COR-L47 (cell line): ENCODE measurements at places on chromosomes 16 and 17.

DNA sequence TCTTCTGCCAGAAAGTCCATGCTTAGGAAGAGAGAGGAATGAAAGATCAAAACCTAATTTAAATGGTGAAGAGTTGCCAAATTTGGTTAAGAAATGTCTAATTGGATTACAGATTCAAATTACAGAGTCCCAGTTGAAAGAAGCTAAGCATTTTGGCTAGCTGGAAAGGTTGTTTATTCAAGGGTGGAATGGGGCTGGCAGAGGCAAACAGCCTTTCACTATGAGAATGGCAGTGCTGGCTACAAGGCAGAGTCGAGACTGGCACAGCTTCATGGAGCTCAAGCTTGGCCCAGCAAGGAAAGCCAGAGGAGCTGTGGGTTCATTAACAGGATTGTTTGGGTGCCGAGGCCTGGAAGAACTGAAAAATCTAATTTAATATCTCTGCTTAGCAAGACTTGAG lies 13.6 kb downstream of the MAP3K3 start:
- no peak for DNase-seq

- DNase-seq = no peak
Observed at GRCh38 chr17:28407974-28408306, 1.9 kb upstream of the SLC46A1 start.

DNA sequence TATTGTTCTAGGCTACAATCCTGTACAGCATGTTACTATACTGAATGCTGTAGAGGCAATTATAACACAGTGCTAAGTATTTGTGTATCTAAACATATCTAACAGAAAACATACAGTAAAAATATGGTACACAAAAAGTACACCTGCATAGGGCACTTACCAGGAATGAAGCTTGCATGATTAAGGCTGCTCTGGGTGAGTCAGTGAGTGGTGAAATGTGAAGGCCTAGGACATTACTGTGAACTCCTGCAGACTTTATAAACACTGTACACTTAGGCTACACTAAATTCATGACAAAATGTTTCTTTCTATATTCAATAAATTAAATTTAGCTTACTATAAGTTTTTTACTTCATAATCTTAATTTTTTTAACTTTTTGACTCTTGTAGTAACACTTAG lies 37.1 kb downstream of the AMFR start:
- no peak for DNase-seq

DNA sequence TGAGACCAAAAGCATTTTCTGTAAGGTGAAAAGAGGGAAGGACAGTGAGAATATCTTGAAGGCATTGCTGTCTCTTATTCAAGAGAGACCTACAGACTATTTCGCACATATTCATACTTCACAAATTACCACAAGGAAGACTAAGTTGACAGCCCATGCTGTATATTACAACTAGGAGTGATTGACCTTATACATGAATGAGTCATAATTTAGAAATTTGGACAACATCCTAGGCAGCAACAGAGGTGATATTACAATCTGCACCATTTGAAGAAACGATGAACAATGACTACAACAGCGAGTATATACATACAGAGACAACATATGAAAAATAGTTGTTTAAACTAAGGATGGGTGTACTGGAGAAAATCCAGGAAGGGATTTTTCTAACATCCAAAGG lies 971.7 kb downstream of the CDH11 start:
- no peak for DNase-seq

DNA sequence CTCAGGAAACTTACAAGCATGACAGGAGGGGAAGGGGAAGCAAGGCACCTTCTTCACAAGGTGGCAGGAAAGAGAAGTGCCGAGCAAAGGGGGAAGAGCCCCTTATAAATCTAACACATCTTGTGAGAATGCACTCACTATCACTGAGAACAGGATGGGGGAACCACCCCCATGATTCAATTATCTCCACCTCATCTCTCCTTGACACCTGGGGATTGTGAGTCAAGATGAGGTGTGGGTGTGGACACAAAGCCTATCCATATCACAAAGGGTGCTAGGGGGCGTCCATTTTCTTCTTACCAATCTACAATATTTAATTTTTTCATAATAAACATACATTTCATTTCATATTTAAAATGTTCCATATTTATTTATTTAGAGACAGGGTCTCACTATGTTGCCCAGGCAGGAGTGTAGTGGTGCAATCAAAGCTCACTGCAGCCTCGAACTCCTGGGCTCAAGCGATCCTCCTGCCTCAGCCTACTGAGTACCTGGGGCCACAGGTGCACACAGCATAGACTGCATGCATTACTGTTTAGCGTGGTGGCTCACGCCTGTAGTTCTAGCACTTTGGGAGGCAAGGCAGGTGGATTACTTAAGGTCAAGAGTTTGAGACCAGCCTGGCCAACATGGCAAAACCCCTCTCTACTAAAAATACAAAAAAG lies 26.5 kb upstream of the FAAP100 start:
- no peak for DNase-seq

DNA sequence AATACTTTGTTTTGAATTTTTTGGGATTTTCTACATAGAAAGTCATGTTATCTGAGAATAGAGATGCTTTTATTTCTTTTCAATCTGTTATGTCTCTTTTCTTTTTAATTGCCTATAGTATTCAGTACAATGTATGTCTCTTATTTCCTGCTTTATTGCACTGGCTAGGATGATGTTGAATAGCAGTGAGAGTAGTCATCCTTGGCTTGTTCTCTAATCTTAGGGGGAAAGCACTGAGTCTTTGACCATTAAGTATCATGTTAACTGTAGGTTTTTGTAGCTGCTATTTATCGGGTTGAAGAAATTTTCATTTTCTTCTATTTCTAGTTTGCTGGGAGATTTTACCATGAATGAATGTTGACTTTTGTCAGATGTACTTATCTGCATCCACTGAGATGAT lies 10.0 kb upstream of the ABCA3 start:
- DNase-seq = no peak

DNA sequence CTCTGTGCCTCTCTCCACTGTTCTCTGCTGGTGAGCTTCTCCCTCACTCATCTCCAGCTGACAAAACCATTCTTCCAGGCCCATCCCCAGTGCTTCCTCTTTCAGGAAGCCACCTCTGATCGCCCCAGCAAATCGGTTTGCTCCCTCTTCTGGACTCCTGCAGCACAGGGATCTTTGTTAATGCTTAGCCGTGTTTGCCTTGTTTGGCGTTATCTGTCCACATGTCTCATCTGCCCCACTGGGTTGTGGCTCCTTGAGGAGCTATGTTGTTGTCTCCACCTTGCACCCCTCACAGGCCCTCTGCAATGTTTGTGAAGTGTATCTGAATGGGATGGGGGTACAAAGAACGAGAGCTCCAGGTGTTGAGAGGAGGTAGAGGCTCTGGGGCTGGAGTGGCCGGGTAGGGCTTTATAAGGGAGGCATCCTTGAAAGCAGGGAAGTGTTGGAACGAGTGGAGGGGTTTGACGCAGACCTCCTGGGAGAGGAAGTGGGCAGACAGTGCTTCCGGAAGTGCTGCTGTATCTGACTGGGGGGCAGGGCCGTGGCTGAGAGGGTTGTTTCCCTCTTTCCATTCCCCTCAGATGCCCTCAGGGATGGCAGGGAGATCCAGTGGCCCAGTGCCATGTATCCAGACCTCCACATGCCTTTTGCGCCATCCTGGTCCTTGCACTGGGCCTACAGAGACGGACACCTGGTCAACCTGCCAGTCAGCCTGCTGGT lies 27.8 kb downstream of the CASKIN2 start:
- no peak for DNase-seq

GRCh38 chr17:66098040-66098439 lies 93.9 kb downstream of the CEP112 start:
- no peak for DNase-seq

DNA sequence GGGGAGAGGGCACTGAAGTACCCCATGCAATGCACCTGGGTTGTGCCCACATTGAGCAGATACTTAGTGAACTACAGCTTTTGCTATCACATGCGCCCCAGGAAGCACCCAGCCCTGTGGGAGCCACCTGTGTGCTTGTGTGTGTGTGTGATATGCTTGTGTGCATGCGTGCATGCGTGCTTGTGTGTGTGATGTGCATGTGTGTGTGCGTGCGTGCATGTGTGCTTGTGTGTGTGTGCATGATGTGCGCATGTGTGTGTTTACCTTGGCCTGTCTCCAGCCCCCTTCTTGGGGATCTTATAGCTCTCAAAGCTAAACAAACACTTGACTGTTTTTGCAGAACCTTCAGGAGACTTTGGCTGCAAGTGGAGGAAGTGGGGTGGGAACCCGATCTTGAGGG lies 841 bp downstream of the C16orf89 start:
- DNase-seq = peak; percentile 22

- DNase-seq = no peak
Observed at GRCh38 chr16:57191056-57191571, 5.0 kb downstream of the RSPRY1 start.

DNA sequence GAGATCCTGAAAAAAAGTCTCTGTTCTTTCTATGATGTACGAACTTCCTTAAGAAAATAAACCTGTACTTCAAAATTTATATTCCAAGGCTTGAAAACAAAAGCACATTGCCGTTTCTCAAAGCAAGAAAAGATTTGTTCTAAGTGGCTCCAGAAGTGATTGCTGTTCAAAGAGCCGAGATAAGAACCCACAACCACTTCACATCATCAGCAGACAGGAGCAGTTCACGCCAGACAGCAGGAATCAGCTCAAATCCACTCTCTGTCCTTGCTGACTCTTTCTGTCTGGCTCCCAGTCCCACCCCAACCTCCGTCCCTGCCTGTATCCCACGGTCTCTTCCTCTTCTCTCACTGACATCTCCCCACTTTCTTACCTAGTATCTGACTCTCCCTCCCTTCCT lies 85.0 kb upstream of the MYOCD start:
- DNase-seq = no peak

- no peak for DNase-seq
Observed at GRCh38 chr16:20822521-20823325, 16.4 kb downstream of the REXO5 start.

GRCh38 chr17:37214416-37214815 lies 161.4 kb upstream of the C17orf78 start:
- no peak for DNase-seq
